Activated CD4-positive, alpha-beta memory T cell treated with anti-CD3 and anti-CD28 coated beads, Interleukin-2, amount 10 ng/mL, durations not matched to agents 7 days and 5 days (primary cell): ENCODE measurements at places on chromosomes 7 and 10. TPM values are rescaled to one million over a fixed set of nuclear protein-coding genes. Genes with fewer than 3 reads are reported as not detected.
A peak's percentile ranks its signal among the peaks of the same experiment; 100 is the strongest.

GRCh38 chr10:104766341-104766740 is 125.3 kb downstream of the SORCS3 start:
- no peak overlapping the region for H3K27ac ChIP-seq
- no peak overlapping the region for H3K4me3 ChIP-seq

GRCh38 chr10:93992400-93993030 is 1.2 kb upstream of the PLCE1 start:
- H3K27me3 ChIP-seq = peaks cover 55% of the 10 kb centered on the region
- H3K4me3 ChIP-seq = peak overlapping the region; percentile 7
- H3K27ac ChIP-seq = no peak overlapping the region
- H3K4me1 ChIP-seq = peaks cover 5% of the 10 kb centered on the region
- H3K36me3 ChIP-seq = no peaks in the 10 kb centered on the region

DNA sequence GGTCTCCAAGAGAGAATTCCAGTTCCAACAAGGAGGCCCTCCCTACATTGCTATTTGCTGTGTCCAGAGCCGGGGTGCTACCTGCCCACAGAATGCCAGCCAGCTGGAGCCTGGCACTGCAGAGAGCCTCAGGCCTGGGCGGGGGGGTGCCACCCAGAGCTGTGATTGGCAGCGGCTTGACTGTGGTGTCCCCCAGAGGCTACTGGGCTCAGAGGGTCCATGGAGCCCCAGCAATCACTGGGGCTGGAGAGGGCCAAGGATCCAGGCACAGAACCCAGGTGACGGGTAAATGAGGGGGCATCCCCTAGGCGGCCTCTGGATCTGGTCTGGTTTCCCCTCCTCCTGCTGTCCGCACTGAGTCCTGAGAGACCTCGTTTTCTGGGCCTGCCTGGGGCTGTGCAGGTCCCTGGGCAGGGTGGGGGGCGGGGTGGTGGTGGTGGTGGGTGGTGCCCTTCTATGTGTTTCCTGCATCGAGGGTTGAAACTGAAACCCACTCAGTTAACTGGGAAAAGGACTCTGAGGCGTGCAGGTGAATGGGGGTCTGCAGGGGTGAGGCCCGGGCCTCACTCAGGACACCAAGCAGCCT is 12.6 kb downstream of the DPYSL4 start:
- no peaks in the 10 kb centered on the region for H3K36me3 ChIP-seq
- no peaks in the 10 kb centered on the region for H3K27me3 ChIP-seq
- no peak overlapping the region for H3K27ac ChIP-seq
- no peaks in the 10 kb centered on the region for H3K4me1 ChIP-seq

- no peaks in the 10 kb centered on the region for H3K36me3 ChIP-seq
- no peak overlapping the region for H3K27ac ChIP-seq
- H3K4me3 ChIP-seq = no peak overlapping the region
- DNase-seq = no peak
These were observed 96.5 kb downstream of the ZMIZ1 start for GRCh38 chr10:79165070-79165778.

GRCh38 chr7:109003742-109004141 is 434.1 kb downstream of the DNAJB9 start:
- H3K4me1 ChIP-seq = no peaks in the 10 kb centered on the region
- no peak for DNase-seq
- no peaks in the 10 kb centered on the region for H3K27me3 ChIP-seq
- H3K4me3 ChIP-seq = no peak overlapping the region
- H3K27ac ChIP-seq = no peak overlapping the region

GRCh38 chr10:44383749-44384600 is 922 bp downstream of the CXCL12 start:
- no peak overlapping the region for H3K27ac ChIP-seq
- H3K36me3 ChIP-seq = no peaks in the 10 kb centered on the region
- peaks cover 32% of the 10 kb centered on the region for H3K27me3 ChIP-seq
- peak; percentile 12 for DNase-seq
- H3K4me1 ChIP-seq = peaks cover 4% of the 10 kb centered on the region

- no peaks in the 10 kb centered on the region for H3K27me3 ChIP-seq
- H3K27ac ChIP-seq = no peak overlapping the region
- no peaks in the 10 kb centered on the region for H3K36me3 ChIP-seq
- DNase-seq = no peak
These were observed 66.9 kb upstream of the CACNB2 start for GRCh38 chr10:18073314-18073713.

GRCh38 chr10:24718031-24718855 is 5.4 kb downstream of the ARHGAP21 start:
- H3K4me3 ChIP-seq = no peak overlapping the region
- H3K27ac ChIP-seq = no peak overlapping the region
- H3K27me3 ChIP-seq = no peaks in the 10 kb centered on the region
- peaks cover 22% of the 10 kb centered on the region for H3K36me3 ChIP-seq

GRCh38 chr10:124451276-124451675 is 1.4 kb upstream of the NKX1-2 start:
- H3K27ac ChIP-seq = no peak overlapping the region
- H3K27me3 ChIP-seq = peaks cover 77% of the 10 kb centered on the region
- H3K36me3 ChIP-seq = no peaks in the 10 kb centered on the region
- DNase-seq = no peak
- no peak overlapping the region for H3K4me3 ChIP-seq

DNA sequence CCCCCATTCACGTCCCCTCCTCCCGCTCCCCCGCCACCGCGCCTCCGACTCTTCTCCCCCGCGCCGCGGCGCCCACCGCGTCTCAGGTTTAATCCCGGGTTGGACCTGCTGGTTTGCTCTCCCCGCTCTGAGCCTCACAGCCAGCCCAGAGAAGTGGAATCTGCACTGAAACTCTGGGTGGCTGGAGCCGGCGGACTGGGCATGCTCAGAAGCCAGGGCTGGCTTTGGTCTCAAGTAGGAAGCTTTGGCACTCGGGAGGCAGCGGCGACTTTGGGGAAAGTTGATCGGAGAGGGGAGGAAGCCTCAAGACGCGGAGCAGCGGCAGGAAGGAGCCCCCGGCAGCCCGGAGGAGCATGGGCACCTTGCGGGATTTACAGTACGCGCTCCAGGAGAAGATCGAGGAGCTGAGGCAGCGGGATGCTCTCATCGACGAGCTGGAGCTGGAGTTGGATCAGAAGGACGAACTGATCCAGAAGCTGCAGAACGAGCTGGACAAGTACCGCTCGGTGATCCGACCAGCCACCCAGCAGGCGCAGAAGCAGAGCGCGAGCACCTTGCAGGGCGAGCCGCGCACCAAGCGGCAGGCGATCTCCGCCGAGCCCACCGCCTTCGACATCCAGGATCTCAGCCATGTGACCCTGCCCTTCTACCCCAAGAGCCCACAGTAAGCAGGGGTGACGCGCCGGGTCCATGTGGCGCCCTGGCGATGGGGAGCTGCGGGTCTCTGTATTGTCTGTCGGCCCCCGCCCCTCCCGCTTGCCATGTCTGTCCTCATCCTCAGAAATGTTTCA is at the start of gene PRKG1:
Gene PRKG1, plus strand, starts transcription at position 250 of the 791 bp plus-strand sequence.
- no peak for DNase-seq
- H3K27me3 ChIP-seq = peaks cover 44% of the 10 kb centered on the region
- H3K36me3 ChIP-seq = no peaks in the 10 kb centered on the region
- H3K27ac ChIP-seq = no peak within 1 kb of the TSS
- H3K4me3 ChIP-seq = peak within 1 kb of the TSS; percentile 65

- no peak overlapping the region for H3K27ac ChIP-seq
- no peak overlapping the region for H3K4me3 ChIP-seq
- DNase-seq = no peak
- no peaks in the 10 kb centered on the region for H3K27me3 ChIP-seq
- peaks cover 7% of the 10 kb centered on the region for H3K36me3 ChIP-seq
- H3K4me1 ChIP-seq = no peaks in the 10 kb centered on the region
These were observed 255.5 kb downstream of the MAD1L1 start for GRCh38 chr7:1977059-1977875.

- peaks cover 3% of the 10 kb centered on the region for H3K36me3 ChIP-seq
- peak; percentile 62 for DNase-seq
- peaks cover 48% of the 10 kb centered on the region for H3K4me1 ChIP-seq
- H3K4me3 ChIP-seq = peak overlapping the region; percentile 58
These were observed 9.2 kb upstream of the HNRNPF start for GRCh38 chr10:43417950-43418768.

MYOF gene
- total RNA-seq = 10.9 TPM

PGAM2 gene
- not detected for total RNA-seq

HYAL4 gene
- total RNA-seq = not detected

TSPAN15 gene
- 9.1 TPM for total RNA-seq

OR6V1 gene
- total RNA-seq = not detected
